ENCODE measurements at places on chromosomes 13 and 19.
A peak's percentile ranks its signal among the peaks of the same experiment; 100 is the strongest.

GRCh38 chr19:15717809-15718208 lies 10.0 kb upstream of the OR10H2 start:
- DNase-seq, result no peak

DNA sequence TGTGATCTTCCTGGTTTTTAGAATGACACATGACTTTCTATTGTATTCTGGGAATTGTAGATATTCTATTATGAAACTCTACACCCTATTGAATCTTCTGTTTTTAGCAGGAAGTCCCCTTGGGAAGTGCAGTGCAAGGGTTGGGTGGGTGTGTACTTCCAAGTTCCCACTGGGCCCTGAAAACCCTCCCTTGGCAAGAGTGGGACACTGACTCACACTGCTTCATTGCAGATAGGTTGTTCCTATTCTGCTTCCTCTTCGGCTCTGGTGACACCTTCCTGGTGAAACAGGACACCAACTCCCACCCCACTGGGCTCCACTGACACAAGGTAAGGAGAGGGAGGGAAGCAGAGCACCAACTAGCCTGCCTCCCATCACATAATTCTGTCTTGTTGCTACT lies 121.8 kb downstream of the KCTD12 start:
- no peak for DNase-seq

DNA sequence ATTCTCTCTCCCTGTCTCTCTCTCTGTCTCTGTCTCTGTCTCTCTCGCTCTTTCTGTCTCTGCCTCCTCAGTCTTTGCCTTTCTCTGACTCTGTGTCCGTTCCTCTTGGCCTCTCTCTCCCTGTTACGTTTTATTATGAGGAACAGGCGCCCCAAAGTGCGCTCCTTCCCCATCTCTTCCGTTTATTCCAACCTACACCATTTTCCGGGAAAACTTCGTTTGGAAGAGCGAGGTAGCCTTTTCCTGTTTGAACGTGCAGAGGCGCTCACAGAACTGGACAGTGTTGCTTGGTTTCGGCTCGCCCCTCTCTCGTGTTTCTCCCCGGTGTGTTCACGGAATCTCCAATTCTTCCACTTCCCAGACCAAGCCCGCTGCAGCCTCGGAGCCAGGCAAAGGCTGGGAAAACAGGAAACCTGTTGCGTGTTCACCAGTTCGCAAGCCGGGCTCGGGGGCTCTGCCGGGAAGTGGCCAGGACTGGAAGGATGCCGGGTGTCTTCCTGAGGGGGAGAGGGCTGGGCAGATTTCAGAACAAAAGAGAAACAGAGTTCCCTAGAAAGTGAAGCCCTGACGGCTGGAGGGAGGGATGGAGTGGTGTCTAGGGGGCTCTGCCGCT lies 605 bp downstream of the TMEM255B start:
- DNase-seq, result no peak

DNA sequence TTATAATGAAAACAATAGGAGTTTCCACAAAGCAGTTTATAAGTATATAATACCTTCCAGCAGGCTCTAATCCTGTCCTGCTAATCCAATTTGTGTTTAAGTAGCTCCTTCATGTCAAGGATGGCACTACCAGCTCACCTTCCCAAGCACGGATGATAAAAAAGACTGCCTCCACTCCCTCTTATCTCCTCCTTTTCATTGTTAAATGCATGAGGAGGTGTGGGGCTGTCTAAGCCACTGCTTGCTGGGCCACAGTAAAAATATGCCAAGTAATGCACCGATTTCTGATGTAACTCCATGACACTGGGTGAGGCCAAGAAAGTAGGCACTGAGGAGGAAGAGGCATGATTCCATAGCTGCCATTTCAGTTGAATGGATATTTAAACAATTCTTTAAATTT lies 193.1 kb downstream of the ZIC5 start:
- DNase-seq, result no peak

GRCh38 chr19:21900401-21900800 lies 64.4 kb upstream of the ZNF43 start:
- DNase-seq, result no peak

- no peak for DNase-seq
Measured at GRCh38 chr13:71606818-71607217, 260.2 kb downstream of the DACH1 start.

GRCh38 chr13:51601601-51602565 lies 17.6 kb downstream of the WDFY2 start:
- no peak for DNase-seq

- no peak for DNase-seq
Measured at GRCh38 chr13:71813187-71813586, 53.8 kb downstream of the DACH1 start.

DNA sequence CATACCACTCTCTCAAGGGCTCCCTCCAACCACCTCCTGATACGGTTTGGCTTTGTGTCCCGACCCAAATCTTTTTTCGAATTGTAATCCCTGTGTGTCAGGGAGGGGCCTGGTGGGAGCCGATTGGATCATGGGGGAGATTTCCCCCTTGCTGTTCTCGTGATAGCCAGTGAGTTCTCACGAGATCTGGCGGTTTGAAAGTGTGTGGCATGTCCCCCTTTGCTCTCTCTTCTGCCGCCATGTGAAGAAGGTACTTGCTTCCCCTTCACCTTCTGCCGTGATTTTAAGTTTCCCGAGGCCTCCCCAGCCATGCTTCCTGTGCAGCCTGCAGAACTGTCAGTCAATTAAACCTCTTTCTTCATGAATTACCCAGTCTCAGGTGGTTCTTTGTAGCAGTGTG lies 34.7 kb upstream of the SLC15A1 start:
- DNase-seq, result no peak

GRCh38 chr13:77388944-77389624 lies 62.2 kb upstream of the MYCBP2 start:
- DNase-seq, result no peak

- DNase-seq, result no peak
Measured at GRCh38 chr19:35216833-35217648, 11.5 kb downstream of the FAM187B start.

DNA sequence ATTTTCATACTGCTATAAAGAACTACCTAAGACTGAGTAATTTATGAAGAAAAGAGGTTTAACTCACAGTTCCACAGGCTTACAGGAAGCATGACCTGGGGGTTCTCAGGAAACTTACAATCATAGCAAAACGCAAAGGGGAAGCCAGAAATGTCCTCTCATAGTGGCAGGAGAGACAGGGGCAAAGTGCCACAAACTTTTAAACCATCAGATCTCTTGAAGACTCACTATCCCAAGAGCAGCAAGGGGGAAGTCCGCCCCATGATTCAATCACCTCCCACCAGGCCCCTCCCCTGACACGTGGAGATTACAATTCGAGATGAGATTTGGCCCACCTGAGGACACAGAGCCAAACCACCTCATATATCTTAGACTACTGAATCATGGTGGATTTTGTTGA lies 198.7 kb downstream of the KCTD12 start:
- no peak for DNase-seq

GRCh38 chr13:110657196-110657595 lies 41.9 kb downstream of the NAXD start:
- no peak for DNase-seq

GRCh38 chr13:46866150-46866549 lies 30.7 kb downstream of the HTR2A start:
- DNase-seq, result peak; percentile 2

GRCh38 chr13:90770334-90770733 lies 577.2 kb upstream of the MIR17HG start:
- no peak for DNase-seq

DNA sequence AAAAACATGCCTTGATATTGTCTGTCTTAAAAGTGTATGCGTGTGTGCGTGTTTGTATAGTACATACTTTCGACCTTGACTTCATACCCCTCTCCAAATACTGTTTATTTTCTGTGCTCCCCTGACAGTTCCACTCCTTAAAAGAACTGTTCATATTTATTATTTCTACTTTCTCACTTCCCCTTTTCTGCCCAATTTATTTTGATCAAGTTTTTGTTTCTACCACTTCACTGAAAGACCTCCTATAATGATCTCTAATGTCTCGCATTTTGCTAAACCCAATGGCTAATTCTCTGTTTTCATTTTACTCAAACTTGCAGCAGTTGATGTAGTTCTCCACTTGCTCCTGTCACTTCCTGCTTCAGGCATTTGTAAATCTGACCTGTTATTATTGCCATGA lies 426.1 kb upstream of the KLF12 start:
- DNase-seq, result no peak

DNA sequence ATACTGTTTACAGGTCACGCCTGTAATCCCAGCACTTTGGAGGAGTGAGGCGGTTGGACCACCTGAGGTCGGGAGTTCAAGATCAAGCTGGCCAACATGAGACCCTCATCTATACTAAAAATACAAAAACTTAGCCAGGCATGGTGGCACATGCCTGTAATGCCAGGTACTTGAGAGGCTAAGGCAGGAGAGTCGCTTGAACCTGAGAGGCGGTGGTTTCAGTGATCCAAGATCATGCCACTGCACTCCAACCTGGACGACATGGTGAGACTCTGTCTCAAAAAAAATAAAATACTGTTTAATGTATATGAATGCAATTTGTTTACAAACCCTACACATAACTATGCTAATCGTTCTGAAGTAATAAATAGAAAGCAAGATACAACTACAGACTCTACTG lies 102.4 kb downstream of the ZNF486 start:
- no peak for DNase-seq

- DNase-seq, result peak; percentile 79
Measured at GRCh38 chr19:51347209-51347928, 5.4 kb upstream of the VSIG10L start.

- no peak for DNase-seq
Measured at GRCh38 chr13:75165543-75166230, 316.3 kb downstream of the TBC1D4 start.

- DNase-seq, result peak; percentile 48
Measured at GRCh38 chr19:14089662-14090508, 666 bp downstream of the SAMD1 start.

- no peak for DNase-seq
Measured at GRCh38 chr13:58953638-58954037, 1210.1 kb downstream of the DIAPH3 start.

- no peak for DNase-seq
Measured at GRCh38 chr13:31775148-31775547, 35.8 kb downstream of the RXFP2 start.

- no peak for DNase-seq
Measured at GRCh38 chr13:110438211-110438610, 123.3 kb downstream of the RAB20 start.

DNA sequence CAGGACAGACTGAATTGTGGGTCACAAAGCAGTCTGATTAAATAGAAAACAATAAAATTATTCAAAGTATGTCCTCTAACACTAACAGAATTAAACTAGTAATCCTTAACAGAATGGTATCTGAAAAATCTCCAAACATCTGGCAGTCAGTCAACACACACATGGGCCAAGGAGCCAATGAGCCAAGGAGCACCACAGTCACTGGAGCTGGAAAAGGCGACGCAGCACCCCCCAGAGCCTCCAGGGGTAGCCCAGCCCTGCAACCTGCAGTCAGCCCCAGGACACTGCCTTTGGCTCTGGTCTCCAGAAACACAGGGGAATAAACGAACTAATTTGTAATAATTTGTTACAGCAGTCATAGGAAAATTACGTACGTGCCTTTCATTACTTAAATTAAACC lies 12.3 kb downstream of the TUBGCP3 start:
- DNase-seq, result no peak

DNA sequence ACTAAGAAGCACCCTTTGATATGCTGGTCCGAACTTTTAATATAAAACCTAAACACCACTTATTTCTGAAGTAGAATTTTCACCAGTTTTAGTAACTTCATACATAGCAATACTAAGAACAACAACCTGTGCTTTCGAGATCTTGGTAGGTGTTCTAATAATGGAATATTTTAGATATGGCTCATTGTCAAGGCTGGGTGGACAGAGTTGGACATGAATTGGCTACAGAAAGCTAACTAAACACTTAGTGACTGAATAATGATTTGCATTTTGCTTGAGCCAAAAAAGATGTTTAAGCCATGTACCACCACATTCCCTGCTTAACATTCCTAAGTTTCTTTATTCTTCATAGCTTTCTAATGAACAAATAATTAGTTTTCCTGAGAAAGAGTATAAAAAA lies 344.3 kb upstream of the SGCG start:
- no peak for DNase-seq

GRCh38 chr13:31485183-31485582 lies 254.1 kb upstream of the RXFP2 start:
- no peak for DNase-seq

- DNase-seq, result no peak
Measured at GRCh38 chr19:42052241-42052863, 17.7 kb downstream of the GRIK5 start.

- DNase-seq, result no peak
Measured at GRCh38 chr19:38193445-38193844, 30.6 kb downstream of the DPF1 start.

- no peak for DNase-seq
Measured at GRCh38 chr19:38384209-38385027, 3.4 kb downstream of the GGN start.

- DNase-seq, result no peak
Measured at GRCh38 chr19:9909251-9909650, 27.1 kb downstream of the OLFM2 start.

GRCh38 chr19:16116067-16116466 lies 4.4 kb downstream of the RAB8A start:
- no peak for DNase-seq

All from Caki2 (cell line).